Hepatocyte (in vitro differentiated cells): ENCODE measurements at places on chromosomes 2 and 18. TPM values are rescaled to one million over a fixed set of nuclear protein-coding genes. Genes with fewer than 3 reads are reported as not detected.

FIGN gene
- 1.4 TPM in 2 replicates for polyA plus RNA-seq

DNA sequence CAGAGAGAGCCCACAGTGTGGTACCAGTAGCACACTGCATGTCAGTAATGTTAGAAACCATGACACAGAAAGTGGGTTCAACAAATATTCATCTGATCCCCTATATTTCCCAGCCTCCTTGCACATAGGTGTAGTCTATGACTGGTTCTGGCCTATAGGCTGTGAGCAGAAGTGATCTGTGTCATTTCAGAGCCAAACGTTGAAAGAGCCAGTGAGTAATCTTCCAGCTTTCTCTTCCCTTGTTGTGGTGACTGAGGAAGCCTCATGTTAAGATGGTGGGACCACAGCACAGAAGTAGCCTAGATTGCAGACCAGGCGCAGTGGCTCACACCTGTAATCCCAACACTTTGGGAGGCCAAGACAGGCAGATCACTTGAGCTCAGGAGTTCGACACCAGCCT lies 4.1 kb downstream of the TMEM237 start:
- DNase-seq = no peak

UGGT1 gene
- polyA plus RNA-seq = 6.8 and 11.8 TPM in 2 replicates

- DNase-seq = no peak
These were observed 766.3 kb downstream of the TDRD15 start for GRCh38 chr2:21890041-21890440.

SH3BP4 gene
- 20.3 and 23.3 TPM in 2 replicates for polyA plus RNA-seq

GRCh38 chr2:42288811-42289210 lies 72.2 kb downstream of the COX7A2L start:
- DNase-seq = no peak

GRCh38 chr2:216663106-216663505 lies 29.9 kb downstream of the IGFBP2 start:
- no peak for DNase-seq

GRCh38 chr2:119283873-119284331 lies 60.3 kb downstream of the STEAP3 start:
- no peak for DNase-seq

SYT4 gene
- 0.39 and 1.3 TPM in 2 replicates for polyA plus RNA-seq

LRRC30 gene
- polyA plus RNA-seq = not detected in 2 replicates

ARHGAP28 gene
- 20.7 and 23.5 TPM in 2 replicates for polyA plus RNA-seq

HNMT gene
- polyA plus RNA-seq = 16.4 and 23.4 TPM in 2 replicates

DNA sequence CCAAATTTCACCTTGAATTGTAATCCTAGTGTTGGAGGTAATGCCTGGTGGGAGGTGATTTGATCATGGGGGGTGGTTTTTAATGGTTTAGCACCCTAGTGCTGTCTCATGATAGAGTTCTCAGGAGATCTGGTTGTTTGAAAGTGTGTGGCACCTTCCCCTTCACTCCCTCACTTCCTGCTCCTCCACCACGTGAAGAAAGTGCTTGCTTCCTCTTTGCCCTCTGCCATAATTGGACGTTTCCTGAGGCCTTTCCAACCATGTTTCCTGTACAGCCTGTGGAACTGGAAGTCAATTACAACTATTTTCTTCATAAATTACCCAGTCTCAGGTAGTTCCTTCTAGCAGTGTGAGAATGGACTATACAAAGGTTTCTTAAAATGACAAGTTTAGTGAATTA lies 251.8 kb upstream of the NETO1 start:
- DNase-seq = no peak

GRCh38 chr18:77119851-77120491 lies 12.6 kb downstream of the MBP start:
- DNase-seq = no peak

DNA sequence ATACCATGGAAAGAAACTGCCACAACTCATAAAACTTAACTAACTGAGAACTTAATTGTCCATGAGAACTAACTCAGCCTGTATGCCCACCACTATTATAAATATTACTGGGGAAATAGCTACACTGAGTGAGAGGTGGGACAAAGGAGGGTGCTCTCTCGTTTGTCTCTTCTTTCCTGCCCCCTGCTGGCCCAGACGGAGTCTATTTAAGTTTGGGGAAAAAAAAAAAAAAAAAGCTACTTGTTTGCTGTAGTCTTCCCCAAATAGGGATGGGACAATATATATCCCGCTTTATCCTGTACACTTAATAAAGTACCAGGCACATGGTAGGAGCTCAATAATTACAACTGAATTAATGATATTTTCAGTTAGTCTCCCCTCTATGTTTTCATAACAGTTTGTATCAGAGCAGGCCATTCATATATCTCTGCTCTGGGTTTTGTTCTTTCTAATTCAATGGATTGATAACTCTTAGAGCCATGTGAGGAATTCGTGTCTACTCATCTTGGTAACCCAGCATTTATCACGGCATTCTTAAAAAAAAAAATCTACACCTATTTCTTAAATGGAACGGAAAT lies 647.6 kb upstream of the PKDCC start:
- DNase-seq = peak; percentile 46

GRCh38 chr2:169469952-169470572 lies 9.2 kb upstream of the BBS5 start:
- DNase-seq = no peak

GRCh38 chr2:16021611-16022363 lies 81.4 kb downstream of the MYCN start:
- DNase-seq = no peak

- no peak for DNase-seq
These were observed 190.2 kb upstream of the APCDD1 start for GRCh38 chr18:10264260-10264659.

GRCh38 chr18:463827-464541 lies 36.5 kb downstream of the COLEC12 start:
- DNase-seq = no peak

- DNase-seq = peak; percentile 26
These were observed 769 bp downstream of the FAM110C start for GRCh38 chr2:45342-46130.

LINC00305 gene
- polyA plus RNA-seq = 1.5 and 1.9 TPM in 2 replicates

GRCh38 chr18:46829531-46829930 lies 72.7 kb upstream of the ST8SIA5 start:
- no peak for DNase-seq

- no peak for DNase-seq
These were observed 130.6 kb upstream of the PXDN start for GRCh38 chr2:1874950-1875349.

SOX11 gene
- polyA plus RNA-seq = 2.5 and 3.0 TPM in 2 replicates

PRLH gene
- polyA plus RNA-seq = not detected in 2 replicates
